ENCODE measurements at places on chromosomes 16 and 17. TPM values are rescaled to one million over a fixed set of nuclear protein-coding genes. Genes with fewer than 3 reads are reported as not detected.

Gene ANKS3
- 20.3 TPM for total RNA-seq

- no peaks in the 10 kb centered on the region for H3K36me3 ChIP-seq
- no peak overlapping the region for H3K27ac ChIP-seq
- H3K4me3 ChIP-seq = no peak overlapping the region
- peaks cover 11% of the 10 kb centered on the region for H3K4me1 ChIP-seq
- H3K27me3 ChIP-seq = no peaks in the 10 kb centered on the region
- DNase-seq = no peak
Measured at GRCh38 chr16:4891886-4892216, 44.6 kb downstream of the UBN1 start.

Gene MT1F
- 3.0 TPM for total RNA-seq

DNA sequence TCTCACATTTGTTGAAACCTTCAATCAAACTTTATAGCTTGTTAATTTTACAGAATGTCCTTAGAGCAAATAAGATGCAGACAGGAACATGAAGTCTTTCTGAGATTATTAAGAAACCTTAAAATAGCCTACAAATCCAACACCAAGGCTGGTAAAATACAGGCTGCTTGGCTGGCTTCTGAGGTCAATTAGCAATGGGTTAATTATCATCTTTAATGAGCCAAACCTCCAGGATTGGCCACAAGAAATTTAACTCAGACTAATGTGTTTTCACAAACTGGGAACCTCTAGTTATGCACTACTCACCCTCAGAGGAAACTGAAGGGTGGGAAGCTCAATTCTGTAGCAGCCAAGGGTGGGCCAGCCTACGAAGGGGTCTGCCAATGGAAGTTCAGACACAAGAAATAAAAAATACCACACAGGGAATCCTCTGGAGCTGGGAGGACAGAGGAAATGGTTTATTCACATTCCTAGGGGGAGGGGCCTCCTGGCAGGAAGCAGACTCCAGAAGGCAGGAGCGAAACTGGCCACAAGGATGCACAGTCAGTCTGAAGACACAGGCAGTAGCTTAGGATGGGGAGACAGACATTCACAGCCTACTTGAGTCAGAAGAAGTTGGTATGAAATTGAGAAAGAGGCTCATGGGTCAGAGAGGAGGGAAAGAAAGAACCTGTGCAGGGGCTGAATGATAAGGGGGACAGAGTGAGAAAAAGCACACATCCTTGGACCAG, 36.1 kb downstream of the HIC1 start:
- H3K27me3 ChIP-seq = no peaks in the 10 kb centered on the region
- DNase-seq = peak; percentile 90
- peak overlapping the region; percentile 81 for H3K27ac ChIP-seq

DNA sequence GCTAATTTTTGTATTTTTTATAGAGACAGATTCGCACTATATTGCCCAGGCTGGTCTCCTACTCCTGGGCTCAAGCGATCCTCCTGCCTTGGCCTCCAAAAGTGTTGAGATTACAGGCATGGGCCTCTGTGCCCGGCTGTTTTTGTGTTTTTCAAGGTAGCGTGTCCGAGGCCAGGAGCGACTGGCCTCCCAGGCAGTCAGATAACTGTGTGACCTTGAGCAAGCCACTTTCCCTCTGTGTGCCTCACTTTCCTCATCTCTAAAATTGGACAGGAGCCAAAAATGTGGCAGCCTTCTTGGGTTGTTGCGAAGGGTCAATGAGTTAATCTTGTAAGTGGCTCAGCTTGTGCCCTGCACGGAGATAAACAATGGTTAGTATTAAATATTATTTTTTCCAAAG, 2.4 kb downstream of the ABCC1 start:
- DNase-seq = no peak
- H3K4me3 ChIP-seq = peak overlapping the region; percentile 97
- H3K27ac ChIP-seq = peak overlapping the region; percentile 89
- H3K27me3 ChIP-seq = no peaks in the 10 kb centered on the region
